Activated T-cell treated with anti-CD3 and anti-CD28 coated beads for 1 hour (primary cell): ENCODE measurements at places on chromosomes 5 and 9.

- DNase-seq, result no peak
Observed at GRCh38 chr9:2526071-2526828, 95.3 kb upstream of the VLDLR start.

- DNase-seq, result no peak
Observed at GRCh38 chr5:153559926-153560325, 69.5 kb downstream of the GRIA1 start.

DNA sequence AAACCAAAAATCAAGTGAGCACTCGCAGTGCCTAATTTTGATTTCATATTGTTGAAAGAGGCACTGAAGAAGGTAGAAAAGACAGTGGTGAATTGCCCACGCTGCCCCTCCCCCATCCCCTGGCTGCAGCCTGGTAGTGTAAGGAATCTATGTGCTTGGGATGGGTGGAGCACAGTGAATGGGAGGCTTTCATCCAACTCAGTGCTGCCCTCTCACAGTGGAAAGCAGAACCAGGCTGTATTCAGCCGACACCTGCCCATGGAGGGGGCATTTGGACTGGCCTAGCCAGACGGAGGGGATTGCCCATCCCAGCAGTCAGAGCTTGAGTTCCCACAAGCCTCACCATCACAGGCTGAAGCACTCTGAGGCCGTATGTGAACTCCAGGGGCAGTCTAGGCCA, 800.4 kb upstream of the DMAC1 start:
- DNase-seq, result no peak

GRCh38 chr9:92739346-92739970, 25.2 kb downstream of the BICD2 start:
- no peak for DNase-seq

- no peak for DNase-seq
Observed at GRCh38 chr9:130887494-130888144, 9.0 kb downstream of the QRFP start.
